ENCODE measurements at places on chromosomes 1 and 21.

DNA sequence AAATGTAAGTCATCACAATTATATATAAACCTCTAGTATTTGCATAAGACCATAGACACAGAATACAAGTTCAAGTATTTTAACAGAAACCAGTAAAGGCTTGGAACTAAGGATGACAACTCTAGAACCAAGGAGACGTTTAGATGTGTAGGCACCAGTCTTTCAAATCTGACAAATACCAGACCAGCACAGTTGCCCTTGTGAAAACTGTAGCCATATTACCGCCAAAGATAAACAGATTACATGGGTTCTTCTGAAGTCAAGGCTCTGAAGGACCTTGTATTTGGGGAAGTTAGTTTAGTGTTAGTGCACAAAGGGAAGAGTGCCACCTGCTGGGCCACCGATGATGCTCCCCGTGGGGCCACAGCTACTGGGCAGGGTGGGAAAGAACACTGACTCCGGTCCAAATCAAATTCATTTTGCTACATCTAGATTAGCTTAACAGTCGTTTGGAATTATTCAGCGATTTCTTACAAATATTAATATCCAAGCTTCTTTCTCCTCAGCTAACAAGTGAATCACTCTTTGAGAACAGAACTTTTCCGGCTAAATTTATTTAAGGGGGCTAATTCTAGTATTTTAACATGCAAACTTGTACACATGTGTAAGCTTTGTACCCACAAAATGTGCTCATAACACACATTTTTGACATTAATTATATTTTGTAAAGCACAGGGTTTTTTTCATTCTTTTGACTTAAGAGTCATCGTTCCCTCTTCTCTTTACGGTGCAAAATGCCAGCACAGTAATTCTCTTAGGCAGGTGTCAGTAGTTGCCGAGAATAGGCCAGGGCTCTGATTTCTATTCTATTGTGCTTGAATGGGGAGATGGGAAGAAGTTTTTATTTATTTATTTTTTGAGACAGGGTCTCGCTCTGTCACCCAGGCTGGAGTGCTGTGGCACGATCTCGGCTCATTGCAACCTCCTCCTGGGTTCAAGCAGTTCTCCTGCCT lies 8.0 kb upstream of the NIBAN1 start:
- peak; percentile 75 for DNase-seq

- DNase-seq = no peak
These were observed 55.4 kb upstream of the JAK1 start for GRCh38 chr1:65021795-65022194.

GRCh38 chr1:156797212-156797871 lies 19.3 kb downstream of the SH2D2A start:
- DNase-seq = peak; percentile 64

GRCh38 chr1:27981145-27981544 lies 21.4 kb downstream of the XKR8 start:
- no peak for DNase-seq

DNA sequence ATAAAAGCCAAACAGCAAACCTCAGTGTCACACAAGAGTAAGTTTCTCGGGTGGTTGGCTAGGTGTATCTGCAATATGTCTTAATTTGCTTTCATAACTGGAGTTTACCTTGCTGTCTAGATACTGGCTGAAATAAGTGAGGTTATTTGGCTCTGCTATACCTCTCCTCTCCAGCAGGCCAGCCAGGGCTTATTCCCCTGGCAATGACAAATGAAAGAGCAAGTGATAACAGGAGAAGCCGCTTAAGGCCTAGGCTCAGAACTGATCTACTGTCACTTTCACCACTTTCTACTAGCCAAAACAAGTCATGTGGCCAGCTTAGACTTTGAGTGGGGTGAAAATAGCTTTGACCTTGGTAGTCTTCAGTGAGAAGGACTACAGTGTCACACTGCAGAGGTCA lies 4.8 kb upstream of the RPE65 start:
- no peak for DNase-seq

DNA sequence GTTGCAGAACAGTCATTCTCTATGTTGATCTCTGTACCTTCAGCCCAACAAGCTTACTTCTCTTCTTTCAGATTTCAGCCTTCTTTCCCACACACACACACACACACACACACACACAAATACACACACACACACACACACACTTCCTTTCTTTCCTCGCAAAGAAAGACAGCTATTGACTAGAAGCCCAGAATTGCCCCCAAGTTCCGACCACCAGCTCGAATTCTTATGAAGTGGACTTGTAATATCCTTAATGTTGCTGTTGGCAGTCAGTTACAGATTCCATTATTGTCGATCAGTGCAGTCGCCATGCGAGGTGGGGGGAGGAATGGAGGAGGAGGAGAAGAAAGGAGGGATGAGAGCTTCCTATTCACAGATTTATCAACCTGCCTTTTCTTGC lies 125.5 kb downstream of the CLEC20A start:
- DNase-seq = peak; percentile 16

DNA sequence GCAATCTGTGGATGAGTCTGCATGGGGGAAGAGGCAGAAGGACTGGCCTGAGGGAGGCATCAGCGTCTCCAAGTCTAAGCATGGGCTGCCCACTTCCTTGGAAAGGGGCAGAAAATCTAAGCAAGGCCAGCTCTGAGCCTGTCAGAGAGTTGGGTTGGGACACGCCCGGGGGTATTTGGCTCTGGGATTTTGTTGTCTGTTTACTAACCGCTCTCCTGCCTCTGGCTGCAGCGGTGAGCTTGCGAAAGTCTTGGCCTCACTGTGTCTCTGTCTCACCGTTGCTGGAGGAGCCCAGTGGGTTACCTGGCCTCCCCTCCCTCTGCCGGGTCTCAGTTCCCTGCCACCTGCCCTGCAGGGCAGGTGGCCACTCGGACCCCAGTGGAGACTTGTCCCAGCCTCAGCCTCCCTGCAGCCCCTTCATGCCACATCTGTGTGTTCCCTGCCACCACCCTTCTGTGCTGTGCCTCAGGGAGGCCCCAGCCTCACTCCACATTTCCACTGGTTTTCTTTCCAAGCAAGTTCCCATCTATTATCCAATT lies 33.7 kb downstream of the EDN2 start:
- DNase-seq = no peak

- DNase-seq = no peak
These were observed 12.2 kb upstream of the RIPK4 start for GRCh38 chr21:41778930-41779600.

DNA sequence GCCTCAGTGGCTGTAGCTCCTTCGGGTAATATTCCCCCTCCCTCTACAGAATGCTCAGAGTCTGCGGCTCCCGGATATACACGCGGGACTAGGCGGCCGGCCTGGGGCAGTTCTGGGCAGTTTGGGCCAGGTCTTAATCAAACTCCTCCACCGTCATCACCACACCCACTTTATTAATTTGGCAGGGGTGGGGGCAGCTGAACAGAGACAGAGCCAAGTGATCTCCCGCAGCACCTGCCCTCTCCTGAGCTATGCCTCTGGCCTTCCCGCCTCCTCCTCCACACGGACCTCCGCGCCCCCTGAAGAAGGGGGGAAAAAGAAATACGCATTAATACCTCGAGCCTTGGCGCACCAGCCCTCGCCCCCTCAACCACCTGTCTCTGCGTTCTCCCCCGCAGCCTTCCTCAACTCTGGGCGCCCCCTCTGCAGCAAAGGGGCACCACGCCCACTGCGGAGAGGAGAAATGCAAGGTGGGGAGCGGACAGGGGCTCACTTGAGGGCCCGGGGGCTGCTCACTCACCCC lies 42.6 kb downstream of the CD34 start:
- DNase-seq = peak; percentile 34

DNA sequence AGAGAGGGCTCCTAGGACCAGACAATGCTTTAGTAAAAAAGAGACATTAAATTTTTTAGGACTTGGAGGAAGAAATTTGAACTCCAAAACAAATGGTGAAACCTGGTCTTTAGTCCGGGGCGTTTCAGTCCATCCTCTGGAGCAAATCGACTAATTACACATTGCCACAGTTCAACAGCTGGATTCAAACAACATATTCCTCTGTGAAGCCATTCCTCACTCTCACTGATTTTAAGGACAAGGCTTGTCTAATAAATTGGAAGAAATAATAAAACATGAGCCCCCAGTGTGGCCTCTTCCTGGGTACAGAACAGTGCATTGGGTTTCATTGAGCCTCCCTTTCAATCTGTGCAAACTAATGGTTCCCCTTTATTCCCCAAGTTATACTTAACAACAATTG lies 165.1 kb downstream of the UCK2 start:
- no peak for DNase-seq

DNA sequence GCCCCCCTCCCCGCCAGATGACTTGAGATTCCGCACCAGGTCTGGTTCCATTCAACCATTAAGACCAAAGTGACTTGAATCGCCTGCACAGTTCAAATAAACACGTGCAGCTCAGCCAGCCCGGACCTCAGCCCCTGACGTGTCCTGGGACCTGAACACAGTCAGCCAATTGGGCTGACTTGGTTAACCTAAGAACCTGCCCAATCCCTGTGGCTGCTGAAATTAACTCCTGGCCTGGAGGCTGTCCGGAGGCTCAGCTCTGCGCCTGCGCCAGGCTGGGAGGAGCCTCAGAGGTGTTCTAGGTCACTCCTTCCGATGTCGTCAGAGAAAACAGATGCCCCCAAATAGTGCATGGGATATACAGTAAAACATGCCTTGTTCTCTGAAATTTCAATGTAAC lies 73.4 kb downstream of the SCCPDH start:
- no peak for DNase-seq

All from HCEC 1CT (cell line).